ENCODE measurements at places on chromosomes 5 and 9. TPM values are rescaled to one million over a fixed set of nuclear protein-coding genes. Genes with fewer than 3 reads are reported as not detected.

DNA sequence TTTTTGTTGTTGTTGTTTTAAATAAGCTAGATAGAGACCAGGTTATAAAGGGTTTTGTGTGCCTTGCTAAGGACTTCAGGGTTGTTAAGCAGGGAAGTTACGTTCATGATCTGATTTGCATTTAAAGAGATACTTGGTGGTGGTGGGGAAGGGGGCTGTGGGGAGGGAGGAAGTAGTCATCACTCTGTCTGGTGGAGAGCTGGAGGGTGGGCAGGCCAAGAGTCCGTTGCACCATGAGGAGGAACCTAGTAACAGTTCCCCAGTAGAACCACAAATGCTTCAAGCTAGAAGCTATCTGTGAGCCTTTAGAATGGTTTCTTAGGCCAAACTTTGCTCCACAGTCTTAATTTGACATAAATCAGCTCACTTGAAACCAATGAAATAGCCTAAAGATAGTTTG is 18.7 kb upstream of the ROPN1L start:
- DNase-seq: no peak

- peak; percentile 62 for DNase-seq
Observed at GRCh38 chr9:93950619-93951601, 4.2 kb downstream of the BARX1 start.

GRCh38 chr5:1484730-1485578 is 38.8 kb downstream of the LPCAT1 start:
- no peak for DNase-seq

DNA sequence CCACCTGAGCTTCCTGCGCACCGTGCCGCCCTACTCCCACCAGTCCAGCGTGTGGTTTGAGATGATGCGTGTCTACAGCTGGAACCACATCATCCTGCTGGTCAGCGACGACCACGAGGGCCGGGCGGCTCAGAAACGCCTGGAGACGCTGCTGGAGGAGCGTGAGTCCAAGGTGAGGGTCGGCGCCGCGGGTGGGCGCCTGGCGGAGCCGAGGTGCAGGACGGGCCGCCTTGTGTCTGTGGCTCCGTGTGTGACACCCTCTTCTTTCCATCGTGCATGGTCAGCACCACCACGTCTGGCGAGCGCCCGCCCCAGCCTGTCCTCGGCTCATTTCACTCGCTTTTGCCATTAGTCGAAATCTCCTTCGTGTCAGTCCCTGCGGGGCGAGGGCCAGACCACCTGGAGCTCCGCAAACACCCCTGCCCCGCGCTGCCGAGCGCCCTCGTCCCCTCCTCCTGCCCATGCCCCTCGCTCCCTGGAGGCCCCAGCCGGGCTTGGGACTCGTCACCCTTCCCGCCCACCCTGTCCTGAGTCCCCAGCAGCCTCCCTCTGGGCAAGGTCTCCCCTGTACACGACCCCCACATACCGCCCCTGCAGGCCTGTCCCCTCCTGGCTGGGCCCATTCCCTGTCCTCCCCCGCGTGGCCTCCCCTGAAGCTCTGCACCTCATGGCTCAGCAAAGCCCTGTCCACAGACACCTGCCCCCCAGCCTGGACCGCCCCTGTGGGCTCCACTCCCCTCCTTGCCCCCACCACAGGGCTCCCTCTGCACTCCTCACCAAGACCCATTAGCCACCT is 7.0 kb downstream of the GRIN1 start:
- no peak for DNase-seq

- DNase-seq: no peak
Observed at GRCh38 chr9:92406477-92406876, 2.1 kb upstream of the OGN start.

DNA sequence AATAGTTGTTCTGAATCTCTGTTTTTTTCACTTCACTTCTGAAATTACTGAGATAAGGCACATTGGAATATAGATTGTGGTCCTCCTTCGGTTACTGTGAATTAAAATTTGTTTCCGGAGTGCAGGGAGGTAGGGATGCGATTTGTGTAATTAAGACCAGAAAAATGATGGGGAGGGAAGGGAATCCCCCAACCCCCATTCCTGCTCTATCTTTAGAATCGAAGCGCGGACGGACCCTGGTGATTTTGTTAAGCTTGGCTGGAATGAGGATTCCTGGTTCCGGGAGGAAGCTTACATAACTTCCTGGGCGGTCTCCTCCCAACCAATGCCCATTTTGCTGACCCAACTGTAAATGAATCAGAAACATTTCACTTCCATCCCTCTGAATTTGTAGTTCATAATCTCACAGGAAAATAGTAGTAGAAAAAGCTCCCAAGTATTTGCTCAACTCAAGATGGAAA is 220.1 kb upstream of the MSX2 start:
- no peak for DNase-seq

GRCh38 chr9:134372581-134373267 is 46.5 kb downstream of the RXRA start:
- DNase-seq: no peak

- DNase-seq: no peak
Observed at GRCh38 chr5:31231177-31231838, 37.8 kb downstream of the CDH6 start.

DNA sequence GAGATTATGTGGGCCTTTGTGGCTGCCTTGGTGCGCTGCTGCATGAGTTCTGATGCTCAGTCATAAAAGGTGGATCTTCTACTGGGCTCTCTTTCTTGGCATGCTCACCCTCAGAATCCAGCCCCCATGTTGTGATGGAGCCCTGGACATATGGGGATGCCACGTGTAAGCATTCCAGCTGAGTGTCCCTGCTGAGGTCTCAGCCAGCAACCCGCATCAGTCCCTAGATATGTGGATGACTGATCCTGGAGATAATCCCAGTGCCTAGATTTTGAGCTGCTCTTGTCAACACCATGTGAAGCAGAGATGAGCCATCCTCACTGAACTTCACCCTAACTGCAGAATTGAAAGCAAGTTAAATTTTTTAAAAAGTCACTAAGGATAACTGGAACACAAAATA is 390.1 kb downstream of the DMRT2 start:
- no peak for DNase-seq

- no peak for DNase-seq
Observed at GRCh38 chr5:108003178-108003577, 332.4 kb upstream of the EFNA5 start.

DNA sequence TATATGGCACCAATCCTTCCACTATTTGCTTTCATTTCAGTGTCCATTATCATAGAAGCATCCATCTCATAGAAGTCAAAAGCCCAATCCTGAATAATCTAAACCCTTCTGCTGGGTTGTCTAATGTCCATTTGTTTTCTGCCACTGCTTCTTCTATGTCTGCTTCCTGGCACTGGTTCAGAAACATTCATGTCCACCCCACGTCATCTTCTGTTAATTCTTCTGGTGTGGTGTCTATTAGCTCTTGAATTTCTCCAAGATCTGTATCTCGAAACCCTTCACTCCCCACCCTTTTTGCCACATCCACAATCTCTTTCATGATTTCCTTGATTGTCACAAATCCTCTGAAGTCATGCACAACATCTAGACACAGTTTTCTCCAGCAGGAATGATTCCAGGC is 23.2 kb upstream of the GOLGA1 start:
- no peak for DNase-seq

The NME5 gene
- 0.74 TPM for total RNA-seq

The CAST gene
- 45.9 TPM for total RNA-seq

The GHR gene
- total RNA-seq: 0.53 TPM

The CNTFR gene
- 18.0 TPM for total RNA-seq

Data from WTC11 (cell line).